A673 (cell line): ENCODE measurements at places on chromosomes 1 and 21. TPM values are rescaled to one million over a fixed set of nuclear protein-coding genes. Genes with fewer than 3 reads are reported as not detected.

CD2 gene
- total RNA-seq: not detected in 2 replicates

GIPC2 gene
- total RNA-seq: 0.07 TPM in 1 of 2 replicates, not detected in the other

TTC39A gene
- total RNA-seq: 3.1 and 5.1 TPM in 2 replicates

SPATC1L gene
- 30.9 and 40.6 TPM in 2 replicates for total RNA-seq

HSF2BP gene
- 2.4 and 3.0 TPM in 2 replicates for total RNA-seq

WNT4 gene
- not detected in 2 replicates for total RNA-seq

SLC44A5 gene
- total RNA-seq: 0.80 and 1.2 TPM in 2 replicates

- peak; percentile 43 for DNase-seq
Measured at GRCh38 chr1:224447251-224447650, 12.7 kb upstream of the WDR26 start.

- peak; percentile 27 for DNase-seq
Measured at GRCh38 chr1:1157914-1158710, 15.6 kb upstream of the TTLL10 start.

DNA sequence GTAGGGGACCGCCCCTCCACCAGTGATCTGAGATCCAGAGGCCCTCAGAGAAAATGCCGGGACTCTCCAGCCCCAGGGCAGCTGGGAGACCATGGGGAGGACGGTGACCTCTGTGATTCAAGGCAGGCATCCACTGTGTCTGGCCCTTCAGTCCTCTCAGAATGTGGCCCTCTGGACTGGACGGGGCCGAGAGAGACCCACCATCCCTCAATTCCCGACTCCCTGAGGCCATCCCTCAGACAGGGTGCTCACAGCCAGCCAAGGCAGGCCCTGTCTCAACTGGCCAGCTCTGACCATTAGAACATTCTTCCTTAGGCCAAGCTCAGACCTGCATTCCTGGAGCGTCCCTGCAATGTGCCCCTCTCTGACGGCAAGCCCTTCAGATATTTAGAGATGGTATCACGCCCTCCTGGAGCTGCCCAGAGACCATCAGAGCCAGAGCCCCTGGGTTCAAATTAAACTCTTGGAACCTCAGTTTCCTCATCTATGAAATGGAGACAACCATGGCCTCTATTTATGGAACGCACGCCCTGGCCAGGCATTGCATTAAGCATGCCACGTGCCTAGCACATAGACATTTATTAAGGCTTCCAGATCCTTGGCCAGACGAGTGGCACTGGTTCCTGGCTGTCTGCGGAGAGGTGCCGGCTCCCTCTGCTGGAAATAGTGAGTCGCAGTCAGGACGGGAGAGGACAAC lies 9.6 kb upstream of the EPS8L3 start:
- DNase-seq: peak; percentile 95

- DNase-seq: peak; percentile 25
Measured at GRCh38 chr21:40386294-40386911, 460.6 kb downstream of the DSCAM start.

DNA sequence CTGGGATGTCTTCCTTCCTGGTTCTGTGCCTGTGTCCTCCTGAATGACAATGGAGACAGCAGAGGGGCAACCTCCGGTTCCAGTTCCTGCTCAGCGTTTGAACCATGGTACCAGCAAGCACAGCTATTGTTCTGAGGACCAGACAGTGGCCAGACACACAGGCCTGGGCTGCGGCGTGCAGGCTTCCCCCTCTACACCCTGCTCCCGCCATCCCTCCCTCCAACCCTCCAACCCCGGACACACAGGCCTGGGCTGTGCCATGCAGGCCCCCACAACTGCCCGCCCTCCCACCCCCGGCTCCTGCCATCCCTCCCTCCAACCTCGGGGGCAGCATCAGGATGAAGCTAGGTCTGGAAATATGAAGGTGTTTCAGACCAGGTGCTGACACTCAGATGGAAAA lies 5.6 kb upstream of the MEGF6 start:
- DNase-seq: no peak

DNA sequence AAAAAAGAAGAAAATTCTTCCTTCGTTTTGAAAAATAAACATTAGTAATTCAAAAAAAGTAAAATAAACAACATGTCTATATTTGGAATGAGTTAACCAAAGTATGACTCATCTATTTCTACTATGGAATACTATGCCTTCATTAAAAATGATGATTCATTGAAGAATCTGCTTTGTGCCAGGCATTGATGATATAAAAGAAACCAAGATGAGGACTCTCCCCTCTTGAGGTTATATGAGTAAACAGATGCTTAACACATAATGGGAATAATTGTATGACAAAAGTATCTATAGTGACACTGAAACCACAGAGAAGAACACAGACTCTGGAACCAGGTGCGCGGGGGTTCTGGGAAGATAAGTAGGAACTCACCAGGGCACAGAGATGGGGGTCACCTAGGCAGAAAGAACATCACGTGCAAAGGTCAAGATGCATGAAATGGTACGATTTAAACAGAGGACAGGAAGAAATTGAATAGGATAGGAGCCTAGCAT lies 18.8 kb downstream of the ELF3 start:
- peak; percentile 29 for DNase-seq

DNA sequence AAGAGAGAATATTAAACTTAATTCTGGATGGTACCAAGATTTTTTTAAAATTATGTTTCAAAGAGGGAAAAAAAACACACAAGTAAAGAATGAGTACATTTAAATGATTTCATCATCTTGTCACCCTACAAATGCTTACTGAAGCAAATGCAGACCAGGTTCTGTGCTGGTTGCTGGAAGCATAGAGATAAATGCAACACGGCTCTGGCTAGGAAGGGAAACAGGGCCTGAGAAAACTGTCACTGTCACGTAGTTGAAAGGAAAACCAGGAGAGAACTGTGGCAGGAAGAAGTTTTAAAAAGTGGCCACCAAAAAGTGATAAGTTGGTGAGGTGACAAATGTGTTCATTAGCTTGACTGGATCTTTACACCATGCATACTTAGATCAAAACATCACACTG lies 336.9 kb upstream of the NFIA start:
- DNase-seq: no peak

DNA sequence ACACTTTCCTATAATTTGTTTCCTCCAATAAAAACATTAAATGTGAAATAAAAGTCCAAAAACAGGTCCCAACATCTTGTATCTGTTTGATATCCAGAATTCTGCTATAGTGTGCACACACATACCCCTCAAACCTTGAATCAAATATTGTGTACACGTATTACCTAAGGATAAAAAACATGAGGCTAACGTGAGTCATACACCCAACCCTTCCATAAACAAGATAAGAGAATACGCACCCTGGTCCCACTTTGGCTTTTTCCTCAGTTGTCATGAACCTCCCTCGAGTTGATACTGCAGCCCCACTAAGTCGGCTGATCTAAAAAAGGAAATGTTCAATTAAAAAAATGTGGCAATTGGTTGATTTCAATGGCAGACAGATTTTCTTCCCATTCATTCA lies 5.2 kb downstream of the KHDC4 start:
- no peak for DNase-seq

DNA sequence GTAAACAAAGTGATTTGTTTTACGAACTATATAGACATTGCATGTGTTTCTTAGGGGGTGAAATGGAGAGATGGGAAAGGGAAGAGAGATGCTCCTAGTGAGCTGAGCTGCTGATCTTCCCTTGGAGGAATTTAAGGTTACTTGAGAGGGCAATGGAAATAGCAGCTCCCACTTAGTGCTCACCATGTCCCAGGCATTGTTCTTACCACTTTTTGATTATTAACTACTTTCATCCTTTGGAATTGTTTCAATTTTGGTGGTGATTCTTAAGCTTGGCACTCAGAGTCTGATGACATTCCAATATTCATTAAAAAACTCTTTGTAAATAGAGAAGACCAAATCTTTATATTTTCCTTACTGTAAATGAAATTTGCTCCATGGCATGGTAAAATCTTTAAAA lies 124.9 kb downstream of the ITSN1 start:
- DNase-seq: no peak
